ENCODE measurements at places on chromosomes 3 and 15. TPM values are rescaled to one million over a fixed set of nuclear protein-coding genes. Genes with fewer than 3 reads are reported as not detected.

- no peak for DNase-seq
Measured at GRCh38 chr3:195540027-195540426, 3.1 kb downstream of the PPP1R2 start.

GRCh38 chr3:173970281-173970680 is 572.7 kb downstream of the NLGN1 start:
- DNase-seq, result no peak

DNA sequence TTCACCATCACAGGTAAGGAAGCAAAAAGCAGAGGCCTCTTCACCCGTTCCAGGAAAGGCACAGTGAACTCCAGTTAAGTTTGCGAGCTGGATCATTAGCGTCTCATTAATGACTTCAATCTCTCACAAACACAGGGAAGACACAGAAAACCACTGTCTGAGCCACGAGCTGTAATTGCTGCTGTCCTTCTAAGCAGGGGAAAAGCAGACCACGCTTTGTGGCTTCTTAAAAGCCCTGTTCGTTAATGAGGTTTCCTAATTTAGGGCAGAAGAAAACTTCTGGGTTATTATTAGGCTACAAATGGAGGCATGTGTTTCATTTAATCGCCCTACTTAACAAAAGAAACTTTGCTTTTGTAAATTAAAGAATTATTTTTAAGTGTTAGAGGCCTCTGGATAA is 50.6 kb upstream of the FAM174B start:
- no peak for DNase-seq

GRCh38 chr3:23489300-23490158 is 286.4 kb downstream of the UBE2E2 start:
- no peak for DNase-seq

- DNase-seq, result no peak
Measured at GRCh38 chr3:129047553-129047839, 13.1 kb upstream of the GP9 start.

DNA sequence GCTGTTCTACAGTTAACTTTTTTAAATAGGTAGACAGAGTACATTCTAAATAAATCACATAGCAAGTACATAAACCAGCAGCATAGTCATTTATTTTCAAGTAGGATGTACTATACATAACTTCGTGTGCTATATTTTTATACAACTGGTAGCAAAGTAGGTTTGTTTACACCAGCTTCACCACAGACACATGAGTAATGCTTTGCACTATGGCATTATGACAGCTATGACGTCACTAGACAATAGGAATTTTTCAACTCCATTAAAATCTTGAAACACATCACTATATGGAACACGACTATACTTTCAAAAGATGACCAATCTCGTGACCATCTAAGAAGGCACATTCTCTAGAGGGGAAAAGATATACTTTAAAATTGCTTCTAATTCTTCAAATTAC is 3.5 kb downstream of the TEX55 start:
- DNase-seq, result no peak

Gene DGKG
- total RNA-seq, result 0.49 TPM

Gene SERINC4
- total RNA-seq, result 0.12 TPM

GRCh38 chr3:14488286-14489041 is 51.7 kb downstream of the GRIP2 start:
- no peak for DNase-seq

DNA sequence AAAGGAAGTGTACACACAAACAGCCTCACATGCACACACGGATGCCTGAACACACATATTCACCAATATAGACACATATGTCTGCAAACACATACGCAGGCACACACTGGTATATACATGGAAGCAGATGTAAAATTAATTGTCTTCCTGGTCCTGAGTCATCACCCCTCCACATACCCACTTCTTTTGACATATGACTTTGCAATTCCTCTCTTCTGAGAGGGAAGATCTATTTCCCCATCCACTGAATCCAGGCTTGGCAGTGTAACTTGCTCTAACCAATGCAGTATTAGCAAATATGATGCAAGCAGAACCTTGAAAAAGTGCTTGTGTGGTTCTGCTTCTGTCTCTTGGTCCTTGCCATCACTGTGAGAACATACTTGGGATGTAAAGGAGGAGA is 76.8 kb upstream of the HRH1 start:
- no peak for DNase-seq

DNA sequence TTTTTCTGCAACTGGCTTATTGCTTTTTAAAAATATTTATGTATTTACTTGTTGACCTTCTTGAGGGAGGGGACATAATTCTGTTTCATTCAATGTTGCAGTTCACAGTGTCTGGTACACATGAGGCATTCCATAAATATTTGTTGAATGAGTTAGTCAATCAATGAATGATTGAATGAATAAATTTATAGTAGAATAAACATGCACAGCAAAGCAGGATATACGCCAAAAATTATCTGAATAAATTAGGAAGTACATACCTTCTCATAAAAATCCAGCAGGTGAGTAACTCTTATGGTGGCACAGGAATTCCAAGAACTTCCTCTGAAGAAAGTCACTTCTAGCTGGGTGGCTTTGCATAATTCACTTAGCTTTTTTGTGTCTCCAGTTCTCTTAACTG is 469.4 kb upstream of the ATP11B start:
- DNase-seq, result no peak

DNA sequence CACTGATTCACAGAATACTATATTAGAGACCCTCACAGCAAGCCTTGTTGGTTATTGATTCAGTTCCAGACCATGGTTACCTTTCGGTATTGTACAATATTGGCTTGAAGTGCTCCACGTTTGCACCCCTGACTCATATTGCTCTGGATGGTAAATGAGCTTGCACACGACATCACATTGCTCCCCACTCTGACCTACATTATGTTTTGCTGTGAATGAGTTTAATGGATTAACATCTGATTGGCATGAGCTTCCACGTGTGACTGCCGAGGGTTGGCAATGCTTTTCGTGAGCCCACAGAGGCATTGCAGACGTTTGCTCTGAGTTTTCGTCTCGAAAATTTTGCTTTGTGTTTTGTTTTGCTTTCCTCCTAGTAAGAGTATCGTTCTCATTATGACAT is 225.8 kb upstream of the ICE2 start:
- no peak for DNase-seq

DNA sequence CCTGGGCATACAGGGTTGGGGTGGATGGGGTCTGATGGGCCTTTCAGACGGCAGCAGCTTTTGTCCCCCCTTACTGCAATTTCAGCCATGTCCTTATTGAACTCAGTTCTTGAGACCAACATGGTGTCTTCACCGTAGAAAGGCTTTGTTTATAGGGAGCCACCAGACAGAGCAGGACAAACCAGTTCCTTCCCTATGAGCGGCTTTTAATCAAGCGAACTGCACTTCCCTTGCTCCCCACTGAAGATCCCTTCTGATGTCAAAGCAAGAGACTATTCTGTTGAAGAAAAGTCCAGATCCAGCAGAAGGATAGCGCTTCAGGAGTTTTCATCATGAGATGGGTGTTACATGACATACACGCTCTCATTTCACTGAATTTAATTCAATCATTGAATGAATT is 100.4 kb downstream of the CD47 start:
- no peak for DNase-seq

Gene ABHD14A
- total RNA-seq, result 6.1 TPM

Gene ITIH1
- not detected for total RNA-seq

GRCh38 chr3:189927975-189928895 is 192.5 kb downstream of the P3H2 start:
- DNase-seq, result no peak

DNA sequence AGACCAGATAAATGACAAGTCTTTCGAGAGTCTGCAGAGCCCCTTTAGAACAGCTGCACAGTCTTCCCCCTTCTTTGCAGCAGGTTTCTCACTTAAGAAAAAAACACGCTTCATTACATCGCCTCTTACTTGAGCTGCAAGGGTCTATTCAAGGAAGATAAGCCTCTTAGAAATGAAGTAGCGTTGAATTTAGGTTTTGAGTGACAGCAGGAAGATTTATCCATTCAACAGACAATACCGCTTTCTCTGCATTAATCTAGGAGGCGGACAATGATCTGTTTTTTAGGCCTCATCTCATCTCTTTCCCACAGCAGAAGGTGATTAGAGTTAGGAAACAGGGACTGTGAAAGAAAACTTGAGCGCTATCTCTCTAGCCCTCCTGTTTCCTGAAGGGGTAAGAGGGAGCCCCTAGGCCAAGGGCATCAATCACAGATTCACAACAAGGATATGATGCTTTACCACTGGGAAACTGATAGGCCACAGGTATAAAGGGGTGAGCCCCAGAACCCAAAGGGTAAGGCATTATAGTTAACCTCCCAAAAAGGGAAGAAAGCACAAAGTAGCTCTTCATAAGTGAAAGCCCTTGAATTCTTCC is 84.3 kb downstream of the MECOM start:
- no peak for DNase-seq

- DNase-seq, result no peak
Measured at GRCh38 chr3:68915973-68916372, 16.4 kb downstream of the TAFA4 start.

DNA sequence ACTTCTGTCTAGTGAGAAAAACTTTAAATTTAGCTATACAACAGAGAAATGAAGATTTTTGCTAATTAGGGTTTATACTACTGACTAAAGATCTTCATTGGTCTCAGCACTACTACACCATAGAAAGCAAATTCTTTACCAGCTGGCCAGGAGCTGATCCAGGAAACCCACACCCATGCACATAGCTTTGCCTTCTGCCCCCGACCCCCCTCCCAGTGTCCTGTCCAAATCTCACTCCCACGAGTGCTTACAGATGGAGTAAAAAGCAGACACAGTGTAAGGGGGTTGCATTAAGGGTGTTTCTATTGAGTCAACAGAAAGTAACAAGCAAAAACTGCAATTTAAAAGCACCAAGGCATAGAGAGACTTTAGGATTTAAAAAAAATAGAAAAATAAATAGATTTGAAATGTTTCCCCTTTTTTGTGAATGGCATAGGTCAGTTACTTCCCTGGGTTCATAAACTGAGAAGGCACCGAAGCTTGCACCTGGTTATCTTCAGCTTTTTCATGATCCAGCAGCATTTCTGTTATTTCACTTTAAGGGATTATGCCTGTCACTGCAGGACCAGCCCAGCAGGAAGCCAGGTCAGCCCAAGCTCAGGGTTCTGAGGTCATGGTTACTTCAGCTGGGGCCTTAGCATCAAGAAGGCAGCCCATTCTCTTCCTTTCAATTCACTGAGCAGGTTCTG is 124.3 kb downstream of the CTNNB1 start:
- DNase-seq, result no peak

GRCh38 chr3:107124885-107125284 is 252.4 kb upstream of the CCDC54 start:
- no peak for DNase-seq

Gene VIPR1
- 137 TPM for total RNA-seq

DNA sequence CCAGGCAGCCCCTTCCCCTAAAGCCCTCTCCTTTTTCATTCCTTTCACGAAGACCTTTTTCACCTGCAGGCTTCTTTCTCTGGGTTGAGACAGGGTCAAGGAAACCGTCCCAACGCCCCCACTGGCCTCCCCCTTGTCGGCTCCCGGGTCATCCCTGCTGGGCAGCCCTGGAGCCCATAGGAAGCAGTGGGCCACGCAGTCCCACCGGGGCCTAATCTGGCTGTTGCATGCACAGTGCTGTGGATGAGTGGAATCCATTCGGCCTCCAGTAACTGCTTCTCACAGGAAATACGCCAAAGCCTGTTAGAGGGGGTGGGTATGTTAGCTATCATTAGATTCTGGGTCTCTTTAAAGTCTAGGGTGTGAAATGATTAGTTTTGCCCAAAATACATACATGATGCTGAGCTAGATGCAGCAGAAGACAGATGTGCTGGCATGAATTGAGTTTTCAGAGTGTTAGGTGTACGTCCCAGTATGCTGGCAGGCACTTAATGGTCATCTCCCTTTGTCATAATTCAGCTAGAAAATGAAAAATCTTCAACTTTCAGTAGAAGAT is 16.6 kb downstream of the LYSMD4 start:
- DNase-seq, result no peak

GRCh38 chr3:150216866-150217600 is 191.1 kb upstream of the TSC22D2 start:
- no peak for DNase-seq

Gene CMTM8
- total RNA-seq, result 11.4 TPM

DNA sequence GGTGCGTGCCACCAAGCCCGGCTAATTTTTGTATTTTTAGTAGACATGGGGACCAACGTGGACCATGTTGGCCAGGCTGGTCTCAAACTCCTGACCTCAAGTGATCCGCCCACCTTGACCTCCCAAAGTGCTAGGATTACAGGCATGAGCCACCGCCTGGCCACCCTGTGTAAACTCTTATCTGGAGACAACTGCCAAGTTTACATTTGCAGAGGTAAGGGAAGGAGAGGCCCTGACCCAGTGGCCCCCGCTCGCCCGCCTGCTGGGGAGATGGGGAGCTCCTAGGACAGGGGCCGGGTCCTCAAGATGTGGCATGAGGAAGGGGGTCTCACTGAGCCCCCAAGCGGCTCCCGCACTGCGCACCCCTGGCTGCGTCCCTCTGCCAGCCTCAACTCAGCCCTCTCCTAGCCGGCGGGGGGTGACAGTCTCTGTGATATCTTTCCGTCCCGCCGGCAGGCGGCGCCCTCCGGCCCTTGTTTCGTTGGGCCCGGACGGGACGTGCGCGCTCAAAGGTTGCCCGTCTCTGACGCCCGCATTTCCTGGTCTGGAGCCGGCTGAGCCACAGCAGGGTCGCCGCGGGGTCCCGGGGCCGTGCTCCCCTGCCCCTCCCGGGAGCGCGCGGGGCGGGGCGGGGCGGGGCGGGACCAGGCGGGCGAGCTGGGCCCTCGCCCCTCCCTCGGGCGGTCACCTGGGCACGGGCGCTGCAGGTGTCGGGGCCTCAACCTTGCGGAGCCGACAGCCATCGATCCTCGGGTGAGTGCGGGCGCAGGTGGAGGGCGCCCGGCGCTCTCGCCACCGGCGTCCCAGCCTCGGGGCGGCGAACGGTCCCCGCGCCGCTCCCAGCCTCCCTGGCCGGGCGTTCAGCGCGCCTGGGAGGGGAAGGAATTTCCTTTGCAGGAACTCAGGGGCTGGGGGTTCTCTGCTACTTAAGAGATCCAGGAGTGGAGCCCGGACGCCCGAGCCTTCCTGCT is at the start of gene GPR160:
Gene GPR160, plus strand, starts transcription at position 533 of the 971 bp plus-strand sequence. CDS start 45,978 bp downstream, outside the sequence.
- DNase-seq, result peak; percentile 93

Gene CLDN1
- 0.59 TPM for total RNA-seq

DNA sequence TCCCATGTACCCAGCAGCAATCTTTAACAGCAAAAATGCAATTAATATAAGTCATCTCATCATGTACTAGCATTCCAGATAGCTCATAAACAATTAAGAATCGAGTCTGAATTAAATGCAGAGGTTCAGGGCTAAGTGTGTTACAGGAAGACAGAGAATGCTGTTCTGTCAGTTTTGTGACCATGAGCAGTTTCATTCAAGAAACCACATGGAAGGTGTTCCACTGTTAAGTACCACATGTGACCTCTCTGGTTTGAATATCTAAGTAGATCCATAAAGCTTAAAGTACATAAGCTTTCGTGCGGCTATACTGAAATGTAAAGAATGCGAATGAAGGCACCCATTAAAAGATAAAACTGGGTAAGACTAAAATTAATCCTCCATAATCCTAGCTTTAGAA is 272.3 kb downstream of the IL5RA start:
- DNase-seq, result no peak
